ENCODE measurements at places on chromosomes 11 and 22.
A peak's percentile ranks its signal among the peaks of the same experiment; 100 is the strongest.

GRCh38 chr11:23990346-23991164 is 506.3 kb upstream of the LUZP2 start:
- DNase-seq = no peak

DNA sequence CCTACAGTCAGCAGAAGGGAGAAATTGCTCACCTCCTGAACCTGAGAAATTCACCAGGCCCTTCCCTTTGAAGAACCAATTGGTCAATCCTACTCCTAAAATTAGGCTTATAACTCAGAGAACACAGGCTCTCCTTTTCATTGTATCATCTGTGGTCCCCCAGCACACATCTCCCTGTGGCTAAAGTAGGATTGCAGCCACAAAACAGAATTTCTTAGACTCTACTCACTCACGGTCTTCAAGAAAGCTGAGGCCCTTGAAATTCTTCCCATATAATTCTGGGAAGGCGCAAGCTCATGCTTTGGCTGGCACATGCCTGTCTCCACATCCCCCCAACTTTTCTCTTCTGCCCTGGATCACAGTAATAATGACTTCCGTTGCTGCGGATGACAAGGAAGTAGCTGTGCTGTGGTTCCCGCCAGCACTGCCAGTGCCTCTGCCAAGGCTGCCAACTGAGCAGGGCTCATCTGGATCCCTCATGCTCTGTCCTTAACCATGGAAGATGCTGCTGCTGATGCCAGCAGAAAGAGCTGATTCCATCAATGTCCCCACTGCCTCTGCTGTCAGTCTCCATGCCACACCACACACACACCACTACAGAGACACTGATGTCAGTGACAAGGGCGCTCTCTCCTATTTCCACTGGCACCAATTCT is 200.6 kb upstream of the POU2AF2 start:
- DNase-seq = no peak

- DNase-seq = no peak
Measured at GRCh38 chr11:2217211-2218030, 45.8 kb upstream of the TH start.

DNA sequence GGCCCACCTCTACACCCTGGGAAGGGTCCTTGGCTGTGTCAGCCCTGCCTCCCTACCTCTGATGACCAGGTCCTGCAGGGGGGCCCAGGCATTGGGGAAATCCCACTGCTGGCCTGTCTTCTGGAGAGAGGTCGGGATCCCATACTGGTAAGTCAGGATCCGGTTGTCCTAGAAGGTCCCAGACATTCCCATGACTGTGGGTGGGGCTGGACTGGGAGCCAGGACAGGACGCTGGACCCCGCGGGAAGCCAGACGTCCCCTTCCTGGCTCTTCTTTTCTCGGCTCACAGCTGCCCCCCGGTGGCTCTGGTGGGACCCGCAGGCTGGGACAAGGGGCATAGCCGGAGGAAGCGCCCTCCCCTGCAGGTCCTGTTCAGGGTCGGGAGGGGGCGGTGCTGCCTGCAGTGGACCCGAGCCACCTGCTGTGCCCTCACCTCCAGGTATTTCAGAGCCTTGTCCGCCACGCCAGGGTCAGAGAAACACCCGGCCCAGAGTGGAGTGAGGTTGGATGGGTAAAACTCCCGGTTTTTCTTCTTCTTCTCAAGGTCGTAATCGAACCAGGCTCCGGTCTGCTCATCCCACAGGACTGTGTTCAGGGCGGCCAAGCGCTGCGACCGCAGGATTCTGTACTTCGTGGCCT is 20.0 kb downstream of the TREH start:
- DNase-seq = peak; percentile 65

GRCh38 chr11:26708736-26709456 is 13.0 kb downstream of the SLC5A12 start:
- no peak for DNase-seq

Measured in activated CD8-positive, alpha-beta memory T cell treated with anti-CD3 and anti-CD28 coated beads for 4 hours (primary cell).